Pons (tissue), 1 donor: ENCODE measurements at places on chromosomes 3 and 15.

DNA sequence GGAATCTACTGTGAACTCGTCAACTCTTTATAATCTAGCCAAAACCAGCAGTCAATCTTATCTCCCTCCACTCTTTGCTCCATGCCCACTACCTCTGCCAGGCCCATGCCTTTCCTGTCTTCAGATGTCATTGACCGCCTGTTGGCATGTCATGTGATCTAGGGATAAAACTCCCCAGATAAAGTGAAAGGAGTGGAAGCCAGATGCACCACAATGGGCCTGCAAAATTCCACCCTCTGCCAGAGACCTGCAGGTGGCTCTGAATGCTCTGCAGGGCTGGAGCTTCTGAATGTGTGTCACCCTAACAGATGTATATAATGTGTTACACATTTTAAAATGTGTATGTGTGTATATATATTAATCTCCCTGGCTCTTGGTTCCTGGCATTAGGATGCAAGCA is 2.3 kb upstream of the CCR3 start:
- no peak for DNase-seq

GRCh38 chr3:183825456-183826161 is at the start of gene MAP6D1:
Gene MAP6D1 (minus strand): TSS chr3:183825577. CDS start chr3:183825547, 30 bp downstream.
- DNase-seq: peak; percentile 83

DNA sequence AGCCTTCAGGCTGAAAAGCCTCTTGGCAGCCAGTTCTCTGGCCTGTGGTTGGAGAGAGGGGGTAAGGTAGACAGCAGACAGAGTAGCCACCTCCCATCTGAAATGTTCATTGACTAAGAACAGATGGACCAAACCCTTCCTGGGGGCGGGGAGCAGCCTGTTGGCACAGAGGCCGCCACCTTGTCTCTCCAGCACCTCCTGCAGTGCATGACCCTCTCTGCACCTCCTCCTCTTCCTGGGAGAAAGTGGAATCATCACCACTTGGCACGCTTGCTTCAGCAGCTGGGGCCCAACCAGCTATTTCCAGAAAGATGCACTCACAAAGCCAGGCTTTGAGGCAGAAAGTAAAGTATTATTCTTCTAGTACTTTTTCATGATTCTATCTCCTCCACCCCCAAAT is 313.4 kb upstream of the CHRM5 start:
- DNase-seq: no peak

DNA sequence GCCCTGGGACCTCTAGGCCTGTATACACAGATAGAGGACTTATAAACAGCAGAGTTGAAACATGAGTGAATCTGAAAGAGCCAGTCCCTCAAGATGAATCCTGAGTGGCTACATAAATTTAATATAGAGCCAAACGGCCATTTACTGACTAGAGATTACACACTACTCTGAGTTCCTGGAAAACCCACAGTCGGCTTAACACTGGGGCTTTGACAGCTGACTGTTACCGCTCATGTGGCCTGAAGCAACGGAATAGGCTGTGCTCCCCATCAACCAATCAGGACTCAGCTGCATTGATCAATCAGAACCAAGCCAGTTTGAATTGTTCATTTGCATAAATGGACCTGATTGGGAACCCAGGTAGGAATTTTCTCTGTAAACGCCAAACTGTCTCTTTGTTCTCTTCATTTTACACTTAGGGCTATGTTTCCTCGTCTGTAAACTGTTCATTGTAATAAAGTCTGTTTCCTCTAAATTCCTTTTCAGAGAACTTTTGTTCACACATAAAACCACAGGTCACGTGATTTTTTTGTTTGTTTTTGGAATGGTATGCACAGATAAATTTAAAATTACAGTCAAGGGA is 40.5 kb downstream of the CCNL1 start:
- DNase-seq: no peak

GRCh38 chr3:46481636-46482035 is 16.1 kb upstream of the RTP3 start:
- no peak for DNase-seq

GRCh38 chr3:108060331-108060730 is 30.5 kb downstream of the CD47 start:
- no peak for DNase-seq

DNA sequence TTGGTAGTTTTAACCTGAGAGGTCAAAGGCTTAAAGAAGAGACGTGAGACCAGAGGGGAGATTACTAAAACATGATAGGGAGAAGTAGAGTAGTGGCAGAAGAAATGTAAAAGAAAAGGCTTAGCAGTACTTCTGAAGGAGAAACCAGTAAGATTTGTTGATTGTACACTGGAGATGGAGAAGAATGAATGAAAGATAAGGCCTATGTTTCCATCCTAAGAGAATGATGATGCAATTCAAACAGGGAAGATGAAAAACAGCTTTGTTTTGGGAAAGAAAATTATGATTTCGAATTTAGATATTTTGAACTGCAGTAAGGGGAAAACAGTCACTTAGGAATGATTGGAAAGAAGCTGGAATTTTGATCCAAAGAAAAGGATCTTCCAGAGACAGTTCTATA is 97.4 kb upstream of the PLXND1 start:
- DNase-seq: no peak

- peak; percentile 2 for DNase-seq
Measured at GRCh38 chr3:175193815-175194518, 334.8 kb downstream of the NAALADL2 start.

GRCh38 chr3:71462586-71462985 is 120.9 kb downstream of the FOXP1 start:
- no peak for DNase-seq

GRCh38 chr3:43155464-43156121 is 49.7 kb upstream of the POMGNT2 start:
- DNase-seq: peak; percentile 64

DNA sequence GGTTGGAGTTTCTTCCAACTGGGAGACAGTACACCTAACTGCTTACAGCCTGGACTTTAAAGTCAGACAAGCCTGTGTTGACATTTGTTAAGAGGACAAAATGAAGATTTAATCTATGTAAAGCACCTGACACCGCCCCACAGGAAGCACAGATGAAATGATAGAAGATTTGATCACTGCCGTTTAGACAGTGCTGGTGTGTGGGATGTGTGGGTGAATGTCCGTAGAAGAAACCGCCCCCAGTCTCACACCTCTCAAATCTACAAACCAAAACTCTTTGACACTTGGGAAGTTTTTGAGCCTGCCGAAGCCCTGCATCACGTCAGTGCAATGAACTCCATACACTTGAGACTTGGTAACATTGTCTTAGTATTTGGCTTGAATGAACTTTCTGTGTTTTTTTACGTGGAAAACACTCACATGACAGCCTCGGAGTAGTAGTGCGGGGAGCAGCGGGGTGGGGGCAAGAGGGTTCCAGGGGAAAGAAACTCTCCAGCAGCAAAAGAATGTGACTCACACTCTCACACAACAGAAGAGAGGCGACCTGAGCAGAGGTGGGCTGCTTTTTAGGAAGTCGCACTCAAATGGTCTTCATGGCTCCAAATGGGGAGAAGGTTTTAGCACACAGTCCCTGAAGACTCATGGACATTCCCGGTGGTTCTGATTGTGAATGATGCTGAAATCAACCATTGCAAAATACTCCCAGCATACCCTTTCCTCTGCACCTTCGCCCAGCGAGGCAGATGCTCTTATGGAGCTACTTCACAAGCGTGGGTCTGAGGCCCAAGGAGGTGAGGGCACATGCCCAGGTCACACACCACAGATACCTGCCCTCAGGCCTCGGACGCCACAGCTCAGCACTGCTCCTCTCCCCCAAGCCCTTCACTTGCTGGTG is 79.2 kb downstream of the SRGAP3 start:
- DNase-seq: no peak

GRCh38 chr3:24191801-24192403 is 246.8 kb downstream of the NR1D2 start:
- peak; percentile 52 for DNase-seq

DNA sequence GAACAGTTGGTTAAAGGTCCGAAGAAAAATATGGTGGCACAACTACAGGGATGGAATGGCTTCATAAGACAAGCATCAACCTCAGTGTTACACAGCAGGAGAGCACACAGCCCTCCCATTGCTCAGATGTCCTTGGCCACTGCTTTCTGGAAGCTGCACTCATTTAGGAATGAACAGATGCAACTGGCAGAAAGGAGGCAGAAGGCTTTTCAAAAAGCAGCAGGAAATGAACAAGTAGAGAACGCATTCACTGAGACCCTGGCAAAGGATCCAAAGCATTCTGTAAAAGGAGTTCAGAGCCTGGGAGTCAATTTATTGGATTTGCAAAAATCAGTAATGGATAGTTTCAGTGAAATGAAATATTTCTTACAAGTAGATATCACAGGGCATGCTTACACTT is 101.1 kb downstream of the PDZRN3 start:
- peak; percentile 50 for DNase-seq

DNA sequence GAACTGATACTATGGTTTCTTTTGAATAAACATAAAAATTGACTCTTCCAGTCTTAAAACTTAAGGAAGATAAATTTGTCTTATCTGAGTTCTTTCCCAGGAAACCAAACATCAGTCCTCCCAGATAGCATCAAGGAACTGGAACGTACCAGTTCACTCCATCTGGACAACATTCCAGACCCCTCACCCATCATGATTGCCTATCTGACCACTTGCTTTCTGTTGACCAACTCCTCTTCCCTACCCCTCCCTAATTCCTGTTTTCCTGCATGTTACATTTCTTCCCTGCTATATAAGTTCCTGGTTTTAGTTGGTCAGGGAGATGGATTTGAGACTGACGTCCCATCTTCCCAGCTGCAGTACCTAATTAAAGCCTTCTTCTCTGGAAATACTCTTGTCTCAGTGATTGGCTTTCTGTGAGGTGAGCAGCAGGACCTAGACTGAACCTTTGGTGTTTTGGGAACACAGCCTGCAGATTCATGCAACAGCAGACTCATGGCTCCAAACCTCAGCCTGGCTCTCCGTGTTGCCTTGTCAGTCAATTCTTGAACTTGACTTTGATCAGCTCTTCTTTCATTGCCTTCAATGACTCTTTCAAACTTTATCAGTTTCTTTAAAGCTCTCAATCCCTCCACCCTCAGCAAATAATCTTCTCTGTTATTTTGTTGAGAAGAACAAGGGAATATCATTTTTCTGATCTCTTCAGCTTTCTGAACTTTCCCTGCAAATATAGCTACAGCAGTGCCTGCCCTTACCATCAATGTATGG is 123.6 kb downstream of the RPL22L1 start:
- DNase-seq: no peak

DNA sequence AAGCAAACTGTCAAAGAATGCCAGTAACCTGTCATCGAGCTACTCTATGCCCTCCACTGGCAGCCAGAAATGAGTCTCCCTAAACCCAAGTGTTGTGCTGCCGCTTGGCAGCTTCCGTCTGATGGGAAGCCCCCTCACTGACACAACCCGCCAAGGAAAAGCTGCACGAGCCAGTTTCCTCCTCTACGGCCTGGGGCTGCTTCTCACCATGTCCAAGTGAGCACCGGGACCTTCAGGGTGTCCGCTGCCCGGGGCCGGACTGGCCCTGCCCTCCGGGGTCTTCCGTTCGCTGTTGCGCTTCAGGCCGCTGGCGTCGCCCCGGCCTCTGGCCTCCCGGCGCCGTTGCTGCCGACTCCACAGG is 490 bp downstream of the TOMM70 start:
- no peak for DNase-seq

DNA sequence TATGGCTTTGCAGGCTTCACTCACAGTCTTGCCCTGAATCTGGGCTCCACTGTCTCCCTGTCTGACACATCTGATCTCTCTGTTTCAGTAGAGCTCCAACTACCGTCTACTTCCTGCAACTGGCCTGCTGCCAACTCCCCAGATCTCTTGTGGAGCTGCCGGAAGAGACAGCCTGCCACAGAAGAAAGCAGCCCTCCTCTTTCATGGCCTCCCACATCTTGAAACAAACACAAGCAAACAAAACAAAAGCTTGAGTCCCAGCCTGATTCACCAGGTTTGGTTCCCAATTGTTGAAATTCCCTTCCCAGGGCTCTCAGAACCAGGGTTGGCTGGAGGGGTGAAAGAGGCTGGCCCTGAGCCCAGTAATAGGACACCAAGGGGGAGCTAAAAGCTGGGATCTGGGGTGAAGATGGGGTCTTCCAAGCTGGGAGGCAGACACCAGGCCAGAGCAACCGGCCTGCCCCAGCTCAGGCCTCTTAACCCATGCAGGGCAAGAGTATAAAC is 55.3 kb upstream of the CA12 start:
- DNase-seq: peak; percentile 74
